Head of caudate nucleus (tissue), 42 donors: ENCODE measurements at places on chromosomes 2 and 18.
A peak's percentile ranks its signal among the peaks of the same experiment; 100 is the strongest.

- DNase-seq: no peak
These were observed 83.9 kb downstream of the RTP5 start for GRCh38 chr2:241953324-241953928.

- no peak for DNase-seq
These were observed 597.8 kb downstream of the DCC start for GRCh38 chr18:52937840-52938239.

- no peak for DNase-seq
These were observed 66.8 kb upstream of the FOSL2 start for GRCh38 chr2:28325567-28326468.

GRCh38 chr2:68134120-68134519 is 23.6 kb upstream of the PNO1 start:
- DNase-seq: no peak

GRCh38 chr2:209331291-209331844 is 92.5 kb upstream of the MAP2 start:
- no peak for DNase-seq

DNA sequence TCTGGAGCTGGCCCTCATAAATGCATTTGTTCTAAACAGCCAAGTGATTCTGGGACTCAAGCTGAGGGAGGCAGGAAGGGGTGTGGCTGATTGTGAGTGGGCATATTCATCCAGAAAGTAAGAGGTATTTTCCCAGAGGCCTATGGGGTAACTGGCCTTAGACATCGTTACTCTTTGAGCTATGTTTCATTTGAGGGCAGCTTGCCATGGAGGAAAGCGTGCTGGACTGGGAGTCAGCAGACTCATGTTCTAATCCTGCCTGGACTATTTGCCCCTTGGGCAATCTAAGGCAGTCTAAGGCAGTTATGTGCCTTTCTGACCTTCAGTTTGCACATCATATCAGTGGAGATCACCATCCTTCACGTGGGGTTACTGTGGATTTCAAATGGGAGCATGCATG is 93.5 kb upstream of the SLC14A2 start:
- no peak for DNase-seq

DNA sequence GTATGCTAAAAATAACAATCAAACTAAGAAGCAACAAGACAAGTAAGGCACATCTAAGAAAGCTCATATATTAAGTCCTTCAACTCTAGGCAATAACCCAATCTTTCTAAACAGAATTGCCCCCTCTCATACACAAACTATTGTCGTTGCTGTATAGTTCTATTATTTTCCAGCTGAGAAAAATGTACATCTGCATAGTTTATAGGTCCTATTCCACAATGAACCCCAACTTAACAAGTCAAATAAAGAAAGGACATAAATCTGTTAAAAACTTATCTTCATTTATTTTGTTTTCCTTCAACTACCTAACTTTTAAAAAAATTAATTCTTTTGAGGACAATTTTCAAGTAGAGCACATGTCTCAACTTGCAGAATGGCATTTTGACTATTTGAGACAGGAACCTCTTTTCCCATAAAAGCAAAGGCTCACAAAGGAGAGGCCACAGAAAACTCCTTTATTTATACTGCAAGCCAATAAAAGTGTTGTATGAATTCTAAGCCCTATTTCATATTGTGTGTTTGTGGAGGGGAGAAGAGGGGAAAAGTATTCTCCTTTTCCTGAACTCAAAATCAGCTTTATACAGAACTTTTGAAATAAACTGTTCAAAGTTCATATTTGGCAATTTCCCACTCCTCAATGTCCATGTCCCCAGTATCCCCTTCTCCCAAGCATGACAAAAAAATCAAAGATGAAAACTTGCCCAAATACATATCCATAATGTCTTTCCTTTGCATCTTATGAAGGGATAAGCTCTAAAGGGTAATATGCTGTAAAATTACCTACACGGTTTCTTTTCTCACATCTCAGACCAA is 37.4 kb downstream of the RTN4 start:
- DNase-seq: no peak

- peak; percentile 77 for DNase-seq
These were observed 33.8 kb upstream of the IMPA2 start for GRCh38 chr18:11947214-11948191.

DNA sequence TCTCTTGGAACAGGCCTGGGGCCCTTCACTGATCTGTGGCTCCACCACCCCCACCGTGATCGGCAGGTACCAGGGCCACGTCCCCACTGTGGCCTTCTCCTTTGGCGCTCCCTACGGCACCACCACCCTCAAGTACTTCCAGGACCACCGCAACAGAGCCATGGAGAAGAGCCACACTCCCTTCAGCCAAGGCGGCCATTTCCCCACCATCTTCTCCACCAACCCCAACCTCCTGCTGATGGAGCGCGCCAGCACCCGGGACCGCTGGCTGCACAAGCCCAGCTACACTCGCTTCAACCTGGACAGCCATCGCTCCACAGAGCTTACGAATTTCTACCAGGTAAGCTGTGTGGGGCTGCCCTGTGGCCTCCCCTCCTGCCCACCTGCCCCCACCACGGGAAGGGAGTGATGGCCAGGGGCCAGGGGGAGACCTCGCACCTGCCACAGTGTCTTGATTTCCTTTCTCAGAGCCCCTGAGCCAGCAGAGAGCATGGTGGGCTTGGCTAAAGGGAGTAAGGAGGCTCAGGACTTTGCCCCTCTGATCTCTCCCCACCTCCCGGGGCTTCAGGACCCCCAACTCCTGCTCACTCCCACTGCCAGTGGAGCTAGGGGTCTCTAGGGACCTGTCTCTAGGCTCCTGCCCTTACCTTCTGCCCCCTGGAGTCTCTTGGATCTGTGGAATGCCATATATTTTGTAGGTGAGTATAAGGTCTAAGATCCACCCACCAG is 65.2 kb downstream of the CIB4 start:
- no peak for DNase-seq

DNA sequence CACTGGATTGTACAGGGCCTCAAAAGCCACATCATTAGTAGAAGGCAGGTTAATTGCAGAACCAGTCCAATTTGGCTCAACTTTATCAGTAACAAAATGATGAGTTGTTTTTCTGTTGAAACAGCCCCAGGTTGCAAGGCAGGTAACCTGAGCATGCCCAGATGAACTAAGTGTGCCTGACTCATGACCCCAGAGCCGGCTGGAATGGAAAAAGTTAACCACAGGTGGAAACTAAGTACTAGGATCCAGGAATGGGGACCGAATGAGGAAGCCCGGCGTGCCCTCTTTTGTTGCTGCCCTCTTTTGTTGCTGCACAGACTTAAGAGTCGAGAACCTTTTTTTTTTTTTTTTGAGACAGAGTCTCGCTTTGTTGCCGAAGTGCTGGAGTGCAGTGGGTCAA is 79.5 kb upstream of the YWHAQ start:
- DNase-seq: no peak

DNA sequence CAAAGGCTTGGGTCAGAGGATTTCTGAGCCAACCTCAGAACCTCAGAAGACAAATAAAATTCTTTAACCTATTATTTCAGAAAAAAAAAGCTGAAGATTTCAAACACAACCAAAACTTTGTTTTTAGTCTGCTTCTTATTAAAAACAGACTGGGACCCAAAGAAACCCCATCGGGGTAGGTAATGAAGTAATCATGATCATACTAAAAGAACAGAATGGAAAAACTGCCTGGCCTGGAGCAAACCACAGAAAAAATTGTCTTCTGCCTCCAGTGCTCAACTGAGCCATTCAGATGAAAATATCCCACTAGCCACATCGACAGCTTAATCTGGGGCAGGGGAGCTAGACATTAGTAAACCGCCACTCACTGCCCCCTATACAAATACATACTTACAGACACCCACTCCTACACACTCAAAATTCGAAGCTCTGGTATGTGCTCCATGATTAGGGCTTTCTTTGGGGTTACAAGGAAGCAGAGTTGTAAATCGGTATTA is 76.5 kb downstream of the SDC1 start:
- no peak for DNase-seq

DNA sequence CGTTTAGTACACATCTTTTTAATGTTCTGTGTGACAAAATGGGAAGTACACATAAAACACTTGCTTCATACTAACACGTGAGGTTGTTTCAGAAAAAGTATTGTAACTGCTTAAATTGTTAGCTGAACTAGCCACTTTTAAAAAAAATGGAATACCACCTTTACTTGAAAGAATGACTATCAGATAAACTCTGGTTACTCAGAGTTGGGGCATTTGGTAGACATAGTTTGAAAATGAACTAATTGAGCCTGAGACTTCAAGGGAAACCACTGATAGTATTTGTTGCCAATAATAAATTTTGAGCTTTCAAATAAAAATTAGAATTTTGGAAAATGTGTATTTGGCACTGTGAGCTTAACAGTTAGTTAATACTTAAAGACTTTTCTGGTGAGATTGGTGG is 103.0 kb upstream of the FBXO11 start:
- no peak for DNase-seq

GRCh38 chr2:29632018-29632417 is 289.4 kb downstream of the ALK start:
- no peak for DNase-seq

DNA sequence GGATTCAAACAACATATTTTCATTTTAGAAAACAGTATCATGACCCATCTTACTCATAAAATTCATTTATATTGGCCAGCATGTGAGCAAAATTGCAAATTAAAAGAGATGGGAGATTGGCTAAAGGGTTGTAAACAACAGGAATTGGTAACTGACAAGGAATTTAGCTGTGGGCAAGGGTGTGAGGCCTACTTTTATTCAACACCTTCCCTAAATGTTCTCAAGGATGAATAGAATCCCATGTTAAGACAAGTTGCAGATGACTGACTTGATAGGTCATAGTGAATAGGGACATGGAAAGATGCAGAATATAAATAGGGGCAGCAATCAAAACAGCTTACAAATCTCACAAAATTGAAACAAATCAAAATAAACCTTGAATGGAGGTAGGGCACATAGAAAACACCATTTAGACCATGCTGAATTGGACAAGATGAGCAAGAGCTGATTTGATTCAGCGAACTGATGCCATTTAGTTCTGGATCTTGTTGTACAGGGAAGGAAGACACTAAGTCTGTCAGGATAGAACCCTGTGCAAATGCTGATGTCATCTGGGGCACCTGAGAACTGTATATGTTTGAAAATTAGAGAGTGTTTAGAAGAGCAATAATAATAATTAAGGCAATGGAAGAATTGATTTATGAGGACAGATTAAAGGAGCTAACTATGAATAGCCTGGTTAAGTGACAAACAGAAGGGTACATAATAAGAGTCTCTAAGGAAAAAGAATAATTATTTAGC is 509.7 kb downstream of the ZEB2 start:
- DNase-seq: no peak

GRCh38 chr2:98884658-98885057 is 51.4 kb downstream of the CRACDL start:
- peak; percentile 31 for DNase-seq

DNA sequence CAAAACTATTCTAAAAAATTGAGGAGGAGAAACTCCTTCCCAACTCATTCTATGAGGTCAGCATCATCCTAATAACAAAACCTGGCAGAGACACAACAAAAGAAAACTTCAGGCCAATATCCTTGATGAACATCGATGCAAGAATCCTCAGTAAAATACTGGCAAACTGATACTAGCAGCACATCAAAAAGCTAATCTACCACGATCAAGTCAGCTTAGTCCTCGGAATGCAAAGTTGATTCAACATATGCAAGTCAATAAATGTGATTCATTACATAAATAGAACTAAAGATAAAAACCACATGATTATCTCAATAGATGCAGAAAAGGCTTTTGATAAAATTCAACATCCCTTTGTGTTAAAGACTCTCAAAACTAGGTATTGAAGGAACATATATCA is 63.1 kb downstream of the EHBP1 start:
- no peak for DNase-seq
